Heart left ventricle (tissue), 16 donors: ENCODE measurements at places on chromosomes 16 and 17. TPM values are rescaled to one million over a fixed set of nuclear protein-coding genes. Genes with fewer than 3 reads are reported as not detected.

GRCh38 chr17:45650561-45650960, 133.6 kb upstream of the CRHR1 start:
- DNase-seq: no peak

- DNase-seq: no peak
These were observed 133.1 kb downstream of the ABCA8 start for GRCh38 chr17:68821860-68822696.

DNA sequence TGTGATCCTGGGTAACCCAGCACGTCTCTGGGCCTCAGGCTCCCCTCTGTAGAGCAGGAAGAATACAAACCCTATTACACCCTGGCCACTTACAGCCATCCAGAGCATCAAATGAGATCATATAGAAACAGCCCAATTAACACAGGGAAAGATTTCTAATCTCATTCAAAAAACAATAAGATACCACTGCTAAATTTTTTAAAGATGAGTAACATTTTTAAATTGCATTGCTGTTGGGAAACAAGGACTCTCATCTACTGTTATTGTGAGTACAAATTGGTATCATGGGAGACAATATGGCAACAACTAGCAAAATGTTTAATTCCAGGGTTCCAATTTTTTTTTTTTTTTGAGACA, 41.1 kb downstream of the SRL start:
- DNase-seq: no peak

GRCh38 chr16:30904114-30904780, 7.8 kb downstream of the CTF1 start:
- DNase-seq: no peak

Gene MT1M
- 11.2 TPM for polyA plus RNA-seq

Gene GAS2L2
- not detected for polyA plus RNA-seq

DNA sequence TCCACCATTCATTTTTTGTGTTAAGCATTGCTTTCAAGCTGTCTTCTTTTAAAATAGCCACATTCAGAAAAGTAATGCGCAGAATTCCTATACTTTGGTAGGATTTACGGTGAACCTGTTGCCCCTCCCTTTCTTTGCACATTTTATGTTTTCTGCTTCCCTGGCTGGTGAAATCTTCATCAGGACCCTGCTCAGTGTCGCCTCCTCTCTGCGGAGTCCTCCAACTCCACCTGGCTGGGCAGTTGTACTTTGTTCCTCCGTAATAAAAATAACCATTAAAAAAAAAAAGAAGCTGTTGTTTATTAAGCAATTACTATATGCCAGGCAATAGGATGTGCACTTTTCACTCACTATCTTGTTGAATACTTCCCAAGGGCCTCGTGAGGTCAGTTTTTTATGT, 2.9 kb downstream of the UMOD start:
- DNase-seq: no peak

GRCh38 chr17:68981288-68981687, 26.1 kb upstream of the ABCA8 start:
- no peak for DNase-seq

GRCh38 chr16:61842666-61843065, 193.6 kb downstream of the CDH8 start:
- no peak for DNase-seq

DNA sequence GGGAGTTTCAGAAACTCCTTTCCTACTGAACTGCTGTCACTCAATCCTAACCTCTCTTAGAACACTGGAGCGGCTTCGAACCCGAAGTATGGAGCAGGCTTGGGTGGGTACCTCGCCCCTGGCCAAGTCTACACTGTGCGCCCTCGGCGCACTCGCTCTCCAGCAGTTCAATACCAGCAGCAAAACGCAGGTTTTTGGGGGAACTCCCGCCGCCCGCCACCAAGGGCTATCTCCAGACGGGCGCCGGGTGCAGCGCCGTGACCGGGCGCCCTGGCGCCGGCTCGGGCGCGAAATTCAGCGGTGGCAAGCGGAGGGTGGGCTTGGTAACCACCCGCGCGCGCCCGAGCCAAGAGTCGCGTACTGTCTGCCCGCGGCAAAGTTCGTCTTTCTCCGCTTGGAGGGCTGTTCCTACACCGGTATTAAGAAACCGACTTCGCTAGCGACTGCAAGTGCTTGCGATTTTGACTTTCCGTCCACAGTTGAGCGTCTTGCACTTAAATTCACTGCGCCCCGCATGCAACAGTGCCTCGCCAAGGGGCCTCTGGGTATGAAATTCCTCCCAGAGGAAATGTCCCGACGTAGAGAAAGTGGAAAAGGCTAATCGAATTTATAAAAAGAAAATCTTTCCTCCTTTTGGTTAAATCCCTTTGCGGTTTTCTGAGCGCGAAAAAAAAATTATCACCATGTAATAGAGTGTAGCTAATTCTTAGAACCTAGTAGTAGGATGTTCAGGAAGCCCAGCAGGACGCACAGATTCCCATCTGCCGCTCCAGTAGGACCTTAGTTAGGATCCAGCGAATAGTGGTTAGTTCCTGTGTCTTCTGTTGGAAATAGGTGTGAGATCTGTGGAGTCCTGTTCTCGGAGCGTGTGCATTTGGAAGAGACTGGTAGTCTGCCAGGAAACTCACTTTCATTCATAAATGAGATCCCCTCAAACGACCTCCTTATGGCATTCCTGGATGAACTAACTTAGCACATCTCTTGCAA, 5.0 kb upstream of the SALL1 start:
- DNase-seq: no peak

Gene SNX20
- polyA plus RNA-seq: 0.54 TPM

DNA sequence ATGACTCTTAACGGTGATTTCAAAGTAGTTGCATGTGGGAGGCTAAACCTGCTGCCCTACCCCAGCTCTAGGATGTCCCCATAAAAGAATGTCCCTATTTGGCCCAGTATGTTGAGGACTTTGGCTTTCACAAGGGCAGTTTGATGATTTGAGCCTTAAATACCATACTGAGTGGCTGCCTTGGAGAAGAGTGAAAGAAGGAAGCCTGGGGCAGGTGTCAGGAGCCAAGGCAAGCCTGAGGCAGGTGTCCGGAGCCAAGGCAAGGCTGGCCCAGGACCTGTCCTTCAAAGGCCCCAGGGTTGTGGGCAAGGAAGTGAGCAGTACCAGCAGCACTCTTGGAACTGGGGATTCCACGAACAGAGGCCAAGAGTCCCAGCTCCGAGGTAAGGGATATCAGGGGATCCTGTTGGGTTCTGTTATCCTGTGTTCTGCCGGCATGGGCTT, 18.6 kb downstream of the ST6GALNAC2 start:
- DNase-seq: no peak

DNA sequence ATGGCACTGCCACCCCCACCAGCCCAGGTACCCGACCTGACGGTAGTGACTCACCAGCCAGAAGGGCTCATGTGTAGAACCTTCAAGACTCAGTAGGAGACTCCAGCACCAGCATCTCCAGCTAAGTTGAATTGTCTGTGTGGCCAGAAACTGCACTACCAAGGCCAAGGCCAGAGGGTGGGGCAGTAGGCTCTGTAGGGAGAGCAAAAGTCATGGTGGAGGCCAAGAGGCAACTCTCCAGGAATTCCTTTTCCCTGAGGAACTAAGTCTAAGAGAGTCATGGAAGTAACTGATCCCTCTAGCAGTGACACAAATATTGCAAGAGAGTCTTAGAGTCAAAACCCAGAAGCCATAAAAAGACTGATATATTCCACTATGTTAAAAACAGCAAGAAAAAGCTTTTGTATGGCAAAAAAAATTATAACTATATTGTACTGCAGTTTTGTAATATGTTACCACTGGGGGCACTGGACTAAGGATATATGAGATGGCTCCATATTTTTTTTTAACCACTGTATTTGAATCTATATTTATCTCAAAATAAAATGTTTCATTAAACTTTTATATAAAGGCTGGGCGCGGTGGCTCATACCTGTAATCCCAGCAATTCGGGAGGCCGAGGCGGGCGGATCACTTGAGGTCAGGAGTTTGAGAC, 30.2 kb upstream of the GUCY2D start:
- DNase-seq: no peak

Gene ADAD2
- polyA plus RNA-seq: 1.2 TPM

GRCh38 chr17:4407851-4408250, 25.9 kb upstream of the SPNS3 start:
- no peak for DNase-seq

DNA sequence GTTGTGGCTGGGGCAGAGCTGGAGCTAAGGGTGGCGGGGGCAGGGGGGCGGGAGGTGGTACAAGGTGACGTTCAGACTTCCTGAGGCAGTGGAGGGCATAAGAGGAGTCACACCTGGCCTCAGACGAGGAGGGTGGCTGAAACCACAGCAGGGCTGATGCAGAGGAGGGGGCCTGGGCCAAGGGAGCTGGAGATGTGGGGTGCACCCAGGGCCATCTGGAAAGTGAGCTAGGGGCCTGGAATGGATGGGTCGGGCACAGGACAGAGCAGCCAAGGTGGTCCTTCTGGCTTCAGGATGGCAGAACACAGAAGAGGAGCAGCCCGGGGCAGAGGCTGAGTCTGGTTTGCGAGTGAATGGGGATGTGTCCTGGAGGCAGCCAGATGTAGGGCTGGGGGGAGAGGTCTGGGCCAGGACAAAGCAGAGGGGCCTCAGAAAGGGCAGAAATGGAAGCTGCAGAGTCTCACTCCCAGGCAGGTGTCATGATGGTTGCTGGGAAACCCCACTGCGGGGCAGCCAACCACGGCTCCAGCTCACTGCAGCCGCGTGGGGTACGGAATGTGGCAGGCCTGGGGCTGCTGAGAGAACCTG, 57.6 kb downstream of the PRMT7 start:
- DNase-seq: no peak

GRCh38 chr16:53944025-53944424, 240.1 kb downstream of the FTO start:
- no peak for DNase-seq

DNA sequence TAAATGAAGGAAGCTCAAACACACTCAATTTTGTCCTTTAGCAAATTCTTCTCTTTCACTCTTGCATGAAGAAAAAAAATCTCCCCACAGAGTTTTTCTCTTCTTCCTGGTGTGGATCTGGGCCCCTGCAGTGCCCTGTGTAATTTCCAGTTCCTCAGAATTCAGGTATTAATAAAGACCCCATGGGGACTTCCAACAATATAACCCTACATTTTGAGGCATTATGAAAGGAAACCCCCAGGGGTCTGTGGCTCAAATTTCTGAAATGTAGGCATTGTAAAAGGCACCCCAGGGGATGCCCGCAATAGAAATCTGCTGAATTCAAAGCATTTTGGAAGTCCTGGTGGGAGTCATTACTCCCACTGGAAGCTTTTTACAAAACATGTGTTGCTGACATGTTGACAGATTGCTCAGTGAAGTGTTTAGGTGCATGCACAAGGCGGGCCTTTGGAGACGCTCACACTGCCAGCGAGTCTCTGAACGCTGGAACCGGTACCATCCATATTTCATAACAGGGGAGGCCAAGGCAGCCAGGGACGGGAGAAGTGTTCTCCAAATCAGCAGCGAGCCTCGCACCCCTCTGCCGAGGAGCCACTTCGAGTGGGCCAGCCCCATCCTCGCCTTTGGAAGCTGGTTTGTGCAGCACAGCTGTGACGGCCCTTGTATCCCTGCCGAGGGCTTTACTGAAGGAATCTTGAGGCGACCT, 154.0 kb downstream of the ZNF423 start:
- DNase-seq: peak; percentile 82

Gene TNS4
- not detected for polyA plus RNA-seq
